ENCODE measurements at places on chromosomes 3 and 15.
A peak's percentile ranks its signal among the peaks of the same experiment; 100 is the strongest.

DNA sequence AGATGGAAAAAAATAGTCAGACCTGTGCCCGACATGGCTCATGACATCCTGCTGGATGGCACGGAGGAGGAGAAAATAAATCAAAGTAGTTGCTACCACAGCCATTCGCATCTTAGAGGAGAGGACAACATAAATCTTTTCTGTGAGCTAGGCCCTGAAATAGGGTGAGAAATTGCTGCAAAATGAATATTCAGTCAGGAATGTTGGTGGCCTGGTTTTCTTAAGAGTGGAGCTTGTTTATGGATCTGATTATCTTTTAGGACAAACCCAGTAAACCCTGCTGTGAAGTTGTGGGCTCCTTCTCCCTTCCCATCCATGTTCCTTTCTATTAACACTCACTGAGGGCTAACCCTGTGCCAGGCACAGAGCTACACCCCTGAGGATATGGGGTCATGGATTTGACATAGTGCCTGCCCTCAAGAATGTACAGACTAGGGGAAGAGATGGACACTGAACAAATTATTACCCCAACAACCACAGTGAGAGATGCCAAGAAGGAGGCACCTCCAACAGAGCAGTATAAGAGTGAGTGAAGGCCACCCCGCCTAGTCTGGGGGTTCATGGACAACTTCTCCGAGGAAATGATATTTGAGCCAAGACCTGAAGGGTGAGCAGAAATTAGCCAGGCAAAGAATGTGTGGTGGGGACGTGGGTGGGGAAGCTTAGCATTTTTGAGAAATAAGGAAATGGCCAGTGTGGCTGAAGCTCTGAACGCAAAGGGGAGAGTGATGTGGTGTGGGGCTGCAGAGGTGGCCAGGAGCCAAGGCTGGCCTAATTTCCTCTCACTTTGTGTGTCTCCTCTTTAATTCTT lies 68.9 kb upstream of the ARL8B start:
- no peak for DNase-seq

GRCh38 chr3:170465955-170466354 lies 47.3 kb downstream of the CLDN11 start:
- DNase-seq = no peak

- DNase-seq = no peak
These were observed 34.8 kb downstream of the IL12A start for GRCh38 chr3:160023476-160023875.

- no peak for DNase-seq
These were observed 104.6 kb upstream of the SLC6A6 start for GRCh38 chr3:14297784-14298236.

GRCh38 chr15:57415602-57416001 lies 39.3 kb downstream of the CGNL1 start:
- DNase-seq = no peak

- DNase-seq = no peak
These were observed 139.3 kb downstream of the SOX2 start for GRCh38 chr3:181851063-181851462.

- DNase-seq = no peak
These were observed 1.9 kb downstream of the SYN2 start for GRCh38 chr3:12005951-12006625.

- DNase-seq = no peak
These were observed 161.4 kb upstream of the RARB start for GRCh38 chr3:25266677-25267076.

- no peak for DNase-seq
These were observed 90.3 kb downstream of the ASB7 start for GRCh38 chr15:100692671-100693070.

- no peak for DNase-seq
These were observed 59.5 kb upstream of the HES1 start for GRCh38 chr3:194076475-194076874.

- DNase-seq = no peak
These were observed 31.3 kb downstream of the GMNC start for GRCh38 chr3:190831225-190831624.

DNA sequence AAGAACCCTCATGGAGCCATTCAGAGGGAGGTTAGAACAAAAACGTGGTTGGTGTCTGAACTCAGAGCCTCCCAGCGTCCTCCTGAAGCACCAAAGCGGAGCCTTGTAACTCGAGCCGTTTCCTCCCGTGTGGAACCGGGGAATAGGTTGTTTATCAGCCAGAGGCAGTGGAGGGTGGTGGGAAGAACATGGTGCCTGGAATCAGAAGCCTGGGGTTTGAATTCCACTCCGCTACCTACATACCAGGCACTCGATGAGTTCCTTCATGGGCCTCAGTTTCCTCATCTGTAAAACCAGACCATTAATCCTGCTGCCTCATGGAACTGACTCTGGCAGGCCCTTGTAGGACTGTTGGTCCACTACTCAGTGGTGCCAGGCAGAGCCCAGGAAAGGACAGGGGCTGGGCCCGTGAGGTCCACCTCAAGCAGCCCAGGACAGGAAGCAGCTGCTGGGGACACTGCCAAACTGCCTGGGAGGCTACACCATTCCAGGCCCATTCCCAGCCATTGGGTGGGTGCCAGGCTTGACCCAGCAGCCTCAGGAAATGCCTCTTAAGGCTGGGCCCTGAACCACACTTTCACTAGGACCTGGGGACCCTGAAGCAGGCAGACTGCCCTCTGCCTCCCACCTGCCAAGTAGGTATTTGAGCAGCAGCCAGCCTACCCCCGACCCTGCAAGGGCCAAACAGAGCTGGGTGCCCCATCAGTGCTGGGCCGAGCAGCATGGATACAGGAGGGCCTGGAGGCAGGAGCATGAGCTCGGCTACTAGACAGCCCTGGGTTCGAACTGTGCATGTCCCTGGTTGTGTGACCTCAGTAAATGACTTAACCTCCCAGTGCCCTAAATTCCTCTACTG lies 33.4 kb downstream of the PRKCD start:
- DNase-seq = no peak

GRCh38 chr3:11154036-11154952 lies at the start of gene HRH1:
Gene HRH1 (plus strand): TSS chr3:11154493. CDS start chr3:11259038, 104,545 bp downstream.
- DNase-seq = no peak

GRCh38 chr15:68733666-68734065 lies 87.0 kb downstream of the ANP32A start:
- no peak for DNase-seq

GRCh38 chr3:179745079-179745478 lies 92.2 kb downstream of the USP13 start:
- DNase-seq = no peak

GRCh38 chr3:69914395-69914794 lies 85.1 kb upstream of the SAMMSON start:
- peak; percentile 44 for DNase-seq

DNA sequence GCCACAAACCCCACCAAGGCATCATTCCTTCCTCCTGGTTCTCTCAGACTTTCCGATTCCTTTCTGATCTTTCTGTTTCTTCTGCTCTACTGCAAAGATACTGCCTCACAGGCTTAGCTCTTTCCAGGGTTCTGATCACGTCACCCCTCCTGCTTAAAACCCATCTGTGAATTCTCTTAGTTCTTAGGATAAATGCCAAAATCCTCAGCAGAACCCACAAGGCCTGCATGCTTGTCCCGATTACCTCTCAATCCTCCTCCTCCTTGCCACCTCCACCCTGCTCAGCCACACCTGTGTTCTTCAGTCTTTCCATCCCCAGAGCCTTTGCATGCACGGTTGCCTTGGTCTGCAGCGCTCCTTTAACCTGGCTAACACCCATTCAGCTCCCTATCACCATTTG lies 84.0 kb downstream of the SRGAP3 start:
- DNase-seq = no peak

DNA sequence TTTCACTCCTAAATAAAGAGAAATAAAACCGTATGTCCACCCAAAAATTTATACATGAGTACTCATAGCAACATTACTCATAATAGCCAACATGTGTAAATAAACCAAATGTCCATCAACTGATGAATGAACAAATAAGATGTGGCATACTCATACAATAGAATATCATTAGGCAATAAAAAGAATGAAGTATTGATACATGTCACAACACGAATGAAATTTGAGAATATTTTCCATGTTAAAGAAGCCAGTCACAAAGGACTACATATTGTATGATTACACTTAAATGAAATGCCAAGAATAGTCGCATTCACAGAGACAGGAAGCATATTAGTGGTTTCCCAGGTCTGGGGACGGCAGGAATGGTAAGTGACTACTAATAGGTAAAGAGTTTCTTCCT lies 869.2 kb downstream of the IGSF11 start:
- no peak for DNase-seq

DNA sequence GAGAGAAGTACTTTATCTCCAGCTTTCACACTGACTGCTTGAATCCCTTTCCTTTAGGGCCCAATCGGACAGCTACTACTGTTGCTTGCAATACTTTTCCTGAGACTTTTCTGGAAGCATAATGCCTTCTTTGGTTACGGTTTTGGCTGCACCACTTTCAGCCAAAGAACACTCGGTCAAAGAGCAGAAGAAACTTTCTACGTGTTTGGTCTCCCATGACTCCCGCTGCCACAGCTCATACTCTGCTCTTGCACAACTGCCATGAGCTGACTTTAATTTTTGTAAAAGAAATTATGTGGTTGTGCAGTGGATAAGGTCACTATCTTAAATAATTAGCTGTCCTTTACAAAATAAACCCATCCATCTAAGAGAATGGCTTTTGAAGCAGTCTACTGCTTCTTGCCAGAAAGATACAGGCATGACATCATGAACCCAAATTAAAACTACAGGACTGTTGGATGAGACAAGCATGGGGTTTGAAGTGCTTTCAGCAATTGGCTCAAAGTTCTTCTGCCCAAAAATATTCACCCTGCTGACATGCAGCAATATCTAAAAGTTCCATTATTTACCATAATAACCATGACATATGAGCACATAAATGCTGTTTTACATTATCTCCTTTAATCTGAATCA lies 42.0 kb downstream of the PROS1 start:
- DNase-seq = no peak

DNA sequence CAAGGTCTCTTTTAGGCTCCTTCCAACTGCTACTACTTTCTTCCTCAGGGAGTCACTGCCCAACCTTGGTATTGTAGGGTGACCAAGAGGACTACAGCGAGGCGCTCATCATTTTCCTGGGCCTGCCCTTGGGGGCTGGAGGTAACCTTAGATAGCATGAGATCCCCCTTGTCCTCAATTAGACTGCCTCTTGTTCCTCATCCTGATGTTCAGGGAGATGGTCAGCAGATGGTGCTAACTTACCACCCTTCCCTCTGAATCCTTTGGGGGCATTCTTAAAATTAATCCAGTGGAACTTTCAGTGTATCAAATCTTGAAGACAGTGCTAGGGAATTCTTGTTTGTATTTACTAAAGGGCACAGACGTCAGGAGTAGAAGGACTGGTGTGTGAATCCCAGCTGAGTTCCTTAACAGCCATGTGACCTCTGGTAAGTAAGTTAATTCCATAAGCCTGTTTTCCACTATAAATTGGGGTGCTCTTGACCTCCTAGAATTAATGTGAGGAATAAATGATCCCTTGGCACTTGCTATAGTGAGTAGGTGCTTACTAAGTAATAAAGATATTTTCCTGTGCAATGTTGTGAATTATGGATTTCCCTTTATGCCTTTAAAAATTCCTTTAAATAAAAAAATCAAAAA lies 4.1 kb upstream of the CLPX start:
- DNase-seq = no peak
